Naive thymus-derived CD4-positive, alpha-beta T cell (primary cell): ENCODE measurements at places on chromosomes 1 and 21.

DNA sequence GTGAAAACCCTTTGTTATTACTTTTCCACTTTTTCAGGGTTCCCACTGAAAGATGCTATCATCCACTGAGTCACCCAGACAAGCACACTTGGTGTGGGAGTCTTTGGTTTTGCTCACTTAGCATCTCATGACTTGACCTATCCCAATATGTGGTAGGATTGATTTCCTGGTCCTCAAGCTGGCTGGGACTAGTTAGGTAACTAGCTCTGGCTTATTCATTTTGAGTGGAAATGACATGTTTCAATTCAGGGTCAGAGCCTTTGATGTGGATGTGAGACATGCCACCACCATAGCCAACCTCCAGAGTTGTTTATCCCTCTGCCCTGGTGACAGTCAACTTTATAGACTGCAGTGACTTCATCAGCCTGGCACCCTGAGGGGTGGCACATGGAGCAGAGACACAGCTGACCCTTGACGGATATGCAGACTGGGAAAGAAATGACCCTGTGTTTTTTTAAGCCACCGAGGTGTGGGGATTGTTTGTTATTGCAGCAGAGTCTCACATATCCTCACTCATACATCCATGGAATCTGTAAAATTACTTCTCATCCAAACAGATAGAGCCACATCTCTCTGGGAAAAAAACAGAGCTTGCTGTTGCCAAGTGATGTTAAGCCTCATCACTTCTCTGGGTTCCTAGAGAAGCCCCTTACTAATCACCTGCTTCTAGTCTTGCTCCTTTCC lies 699.9 kb downstream of the MATN1 start:
- no peak for DNase-seq

DNA sequence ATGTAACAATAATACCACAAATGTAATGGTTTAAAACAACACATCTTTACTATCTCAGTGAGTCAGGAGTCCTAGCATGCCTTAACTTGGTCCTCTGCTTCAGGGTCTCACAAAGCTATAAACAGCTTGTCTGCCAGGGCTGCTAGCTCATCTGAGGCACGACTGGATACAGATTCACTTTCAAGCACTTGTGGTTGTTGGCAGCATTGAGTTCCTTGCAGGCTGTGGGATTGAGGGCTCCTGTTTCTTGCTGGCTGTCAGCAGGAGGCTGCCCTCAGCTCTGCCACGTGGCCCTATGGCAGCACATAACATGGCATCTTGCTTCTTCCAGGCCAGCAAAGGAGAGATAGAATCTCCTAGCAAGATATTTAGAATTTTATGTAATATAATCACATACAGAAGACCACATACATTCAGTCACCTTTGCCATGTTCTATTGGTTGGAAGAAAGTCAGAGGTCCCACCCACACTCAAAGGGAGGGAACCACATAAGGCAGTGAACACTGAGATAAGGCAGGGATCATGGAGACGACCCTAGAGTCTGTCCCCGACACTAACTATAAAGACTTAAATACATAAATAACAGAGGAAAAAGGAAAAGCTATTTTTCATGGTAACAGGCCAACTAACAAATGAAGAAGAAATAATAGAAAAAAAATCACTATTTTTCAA lies 18.9 kb upstream of the IPP start:
- no peak for DNase-seq

DNA sequence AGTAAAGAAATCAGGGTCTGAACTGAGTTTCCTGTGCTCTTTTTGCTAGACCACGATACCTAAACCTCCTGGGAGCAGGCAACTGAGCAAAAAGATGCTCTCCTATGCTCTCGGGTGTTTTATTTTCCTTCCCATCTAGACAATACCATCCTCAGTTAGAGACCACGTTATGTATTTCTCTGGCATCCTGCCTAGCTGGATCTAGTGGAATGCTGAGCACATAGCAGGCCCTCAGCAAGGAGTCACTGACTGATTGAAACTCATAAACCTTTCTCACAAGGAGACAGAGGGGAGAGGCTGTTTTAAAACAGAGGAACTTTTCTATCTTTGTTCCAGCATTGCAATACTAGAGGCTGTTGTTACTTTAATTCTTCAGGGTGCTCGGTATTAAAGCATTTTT lies 168.0 kb downstream of the CYYR1 start:
- no peak for DNase-seq

- peak; percentile 67 for DNase-seq
Measured at GRCh38 chr1:6603238-6603914, 707 bp upstream of the KLHL21 start.

- no peak for DNase-seq
Measured at GRCh38 chr21:32539378-32539777, 45.9 kb downstream of the TCP10L start.

DNA sequence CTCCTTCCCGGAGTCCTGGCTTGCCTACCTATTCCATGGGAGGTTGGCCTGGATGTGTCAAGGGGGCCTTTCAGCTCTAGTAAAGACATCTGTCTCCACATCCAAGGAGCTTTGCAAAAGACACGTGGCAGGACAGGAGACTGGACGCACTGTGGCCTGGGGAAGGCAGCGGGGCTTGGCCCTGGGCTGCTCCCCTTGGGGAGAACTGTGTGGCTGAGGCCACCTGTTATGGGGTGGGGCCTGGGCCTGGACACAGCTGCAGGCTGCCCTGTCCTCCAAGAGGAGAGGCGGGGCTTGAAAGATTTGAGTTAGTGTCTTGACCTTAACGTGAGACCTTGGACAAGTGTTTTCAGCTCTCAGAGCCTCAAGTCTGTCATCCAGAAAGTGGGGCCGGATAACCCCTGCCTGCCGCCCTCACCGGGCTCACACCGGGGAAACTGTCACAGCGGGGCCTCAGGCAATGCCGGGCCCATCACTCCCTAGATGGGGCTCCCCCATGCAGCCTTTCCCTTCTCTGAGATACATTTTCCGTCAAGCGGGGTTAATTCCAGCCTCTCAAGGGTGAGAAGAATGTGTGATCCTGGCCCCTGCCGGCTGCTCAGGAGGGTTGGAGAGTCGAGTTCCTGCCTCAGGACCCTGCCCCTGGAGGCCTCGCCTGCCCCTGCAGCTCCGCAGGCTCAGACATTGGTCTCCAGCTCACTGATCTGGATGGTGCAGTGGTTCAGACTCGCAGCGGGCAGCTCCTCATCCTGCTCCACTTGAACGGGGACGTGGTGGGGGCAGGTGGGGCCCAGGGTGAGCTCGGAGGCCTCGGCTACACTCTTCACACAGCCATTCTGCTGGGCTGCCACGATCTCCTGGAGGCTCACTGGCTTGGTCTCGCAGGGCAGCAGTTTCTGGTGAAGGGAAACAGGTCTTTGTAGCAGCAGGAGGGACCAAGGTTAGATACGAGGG lies 25.6 kb downstream of the PODN start:
- DNase-seq, result no peak

DNA sequence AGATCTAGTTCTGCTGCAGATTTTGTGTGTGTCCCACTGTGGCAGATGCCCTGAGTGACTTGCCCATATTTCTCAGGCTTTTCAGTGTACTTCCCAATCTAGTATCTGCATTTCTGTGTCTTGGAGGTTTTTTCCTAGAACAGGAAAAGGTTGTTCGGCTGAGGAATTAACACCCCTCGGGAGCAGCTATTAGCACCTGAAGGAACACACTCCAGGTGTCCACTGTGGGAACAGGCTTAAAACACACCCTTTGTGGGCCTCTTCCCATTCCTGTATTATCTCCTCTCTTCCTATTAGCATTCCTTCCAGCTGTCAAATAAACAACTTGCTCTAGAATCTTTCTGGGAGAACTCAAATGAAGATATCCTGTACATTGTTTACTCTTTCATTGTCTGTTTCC lies 178.3 kb downstream of the HMCN1 start:
- DNase-seq, result no peak

DNA sequence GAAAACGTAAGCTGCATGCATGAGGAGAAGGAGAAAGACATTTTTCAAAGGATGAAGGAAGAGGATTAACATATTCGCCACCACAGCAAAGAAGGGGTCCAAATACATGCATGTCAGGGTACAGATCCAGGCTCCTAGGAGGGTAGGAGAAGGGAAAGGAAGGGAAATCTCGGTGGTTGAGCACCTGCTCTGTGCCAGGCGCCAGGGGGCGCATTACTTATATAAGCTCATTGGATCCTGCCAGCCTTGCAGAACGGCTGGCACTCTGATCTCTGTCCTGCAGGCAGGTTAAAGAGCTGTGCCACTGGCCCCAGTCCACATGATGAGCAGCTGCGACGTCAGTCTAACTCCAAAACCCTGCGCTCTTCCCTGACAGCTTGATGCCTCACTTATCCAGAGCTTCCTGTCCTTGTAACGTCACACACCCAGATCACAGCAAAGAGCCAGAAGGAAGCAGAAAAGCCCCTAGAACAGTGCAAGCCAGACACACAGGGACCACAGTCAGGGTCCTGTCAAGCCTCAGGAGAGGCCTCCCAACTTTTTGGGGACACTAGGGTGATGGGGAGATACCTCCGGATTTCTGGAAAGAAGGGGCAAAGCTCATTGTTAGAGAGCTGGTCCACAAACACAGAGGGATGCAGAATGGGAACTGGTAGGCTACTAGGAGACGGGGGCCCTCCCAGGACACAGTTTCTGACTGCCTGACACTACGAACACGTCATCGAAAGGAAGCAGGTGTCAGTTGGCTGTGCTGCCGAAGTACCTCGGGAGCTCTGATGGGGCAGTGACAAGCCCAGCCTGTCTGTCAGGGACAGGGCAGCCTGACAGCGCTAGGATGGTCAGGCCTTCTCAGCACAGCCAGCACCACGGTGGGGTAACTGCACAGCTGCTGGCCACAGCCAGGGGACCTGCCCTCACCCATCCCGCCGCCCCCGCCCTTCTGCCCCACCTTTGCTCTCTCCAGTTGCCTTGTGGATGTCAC lies 99.1 kb downstream of the BEND5 start:
- peak; percentile 7 for DNase-seq

- no peak for DNase-seq
Measured at GRCh38 chr21:36082237-36082664, 12.4 kb downstream of the CBR1 start.

- DNase-seq, result no peak
Measured at GRCh38 chr21:42358937-42359336, 7.4 kb downstream of the TFF1 start.

DNA sequence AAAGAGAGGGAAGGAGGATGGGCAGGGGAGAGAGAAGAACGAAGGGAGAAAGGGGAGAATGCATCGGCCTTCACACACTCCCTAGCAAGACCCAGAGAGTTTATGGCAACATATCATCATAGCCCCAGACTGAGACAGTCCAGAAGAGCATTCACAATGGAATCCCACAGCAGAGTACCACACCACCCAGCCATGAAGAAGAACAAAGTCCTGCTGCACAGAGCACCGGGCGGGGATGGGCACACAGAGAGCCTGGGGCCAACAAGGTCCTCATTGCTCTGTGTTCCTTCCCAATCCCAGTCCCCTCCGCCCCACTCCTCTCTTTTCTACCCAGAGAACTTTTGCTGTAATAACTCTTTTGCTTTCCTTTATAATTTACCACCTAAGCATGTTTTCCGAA lies 118.1 kb upstream of the TMPRSS2 start:
- no peak for DNase-seq

DNA sequence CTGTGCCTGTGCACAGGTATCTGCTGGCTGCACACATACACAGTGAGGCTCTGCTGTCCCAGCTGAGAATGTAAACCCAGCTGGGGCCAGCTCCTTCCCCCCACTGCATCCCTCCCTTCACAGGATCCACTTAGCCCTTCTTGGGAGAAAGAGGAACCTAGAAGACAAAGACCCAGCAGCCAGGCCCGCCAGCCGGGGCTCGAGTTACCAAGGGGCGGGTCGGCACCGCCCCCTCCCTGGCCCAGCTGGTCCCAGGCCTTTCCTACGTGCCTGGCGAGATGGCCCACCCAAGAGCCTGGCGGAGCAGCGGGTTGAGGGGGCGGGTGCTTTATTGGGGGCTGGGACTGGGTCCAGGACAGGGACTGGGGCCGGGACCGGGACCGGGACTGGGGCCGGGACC lies 2.1 kb downstream of the SH3BGRL3 start:
- no peak for DNase-seq

DNA sequence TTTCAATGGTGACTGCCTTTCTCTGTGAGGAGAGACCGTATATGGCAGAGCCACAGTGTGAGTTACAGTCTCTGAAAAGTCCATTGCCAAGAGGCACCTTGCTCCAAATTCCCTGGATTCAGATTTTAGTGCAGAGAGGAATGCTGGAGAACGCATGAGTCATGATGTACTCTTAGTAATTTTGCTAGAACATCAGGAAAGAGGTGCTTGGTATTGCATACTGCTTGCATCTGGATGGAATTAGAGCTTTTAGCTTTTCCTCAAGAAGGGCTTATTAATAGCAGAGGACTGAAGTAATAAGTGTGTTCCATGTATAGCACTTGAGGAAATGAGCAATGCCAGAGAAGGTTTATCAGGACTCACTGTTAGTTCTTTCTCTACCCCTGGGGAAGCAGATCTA lies 40.5 kb upstream of the AKT3 start:
- no peak for DNase-seq

DNA sequence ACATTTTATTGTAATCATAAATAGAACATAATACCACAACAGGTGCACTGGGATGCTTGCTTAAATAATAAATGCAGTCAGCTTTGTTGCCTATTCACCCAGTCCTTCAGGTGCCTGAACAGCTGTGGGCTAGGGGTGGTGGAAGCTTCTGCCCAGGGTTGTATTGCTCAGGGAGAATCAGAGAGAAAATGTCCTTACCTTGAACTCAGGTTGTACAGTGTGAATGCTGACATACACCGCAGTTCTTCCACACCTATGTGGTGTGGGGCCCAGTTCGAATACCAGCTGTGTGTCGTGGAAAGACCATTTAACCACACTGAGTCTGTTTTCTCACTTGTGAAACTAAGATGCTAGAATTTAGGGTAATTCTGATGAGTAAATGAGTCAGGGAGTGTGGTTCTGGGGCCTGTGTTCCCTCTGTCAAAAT lies 115.7 kb upstream of the ATP1A1 start:
- no peak for DNase-seq

DNA sequence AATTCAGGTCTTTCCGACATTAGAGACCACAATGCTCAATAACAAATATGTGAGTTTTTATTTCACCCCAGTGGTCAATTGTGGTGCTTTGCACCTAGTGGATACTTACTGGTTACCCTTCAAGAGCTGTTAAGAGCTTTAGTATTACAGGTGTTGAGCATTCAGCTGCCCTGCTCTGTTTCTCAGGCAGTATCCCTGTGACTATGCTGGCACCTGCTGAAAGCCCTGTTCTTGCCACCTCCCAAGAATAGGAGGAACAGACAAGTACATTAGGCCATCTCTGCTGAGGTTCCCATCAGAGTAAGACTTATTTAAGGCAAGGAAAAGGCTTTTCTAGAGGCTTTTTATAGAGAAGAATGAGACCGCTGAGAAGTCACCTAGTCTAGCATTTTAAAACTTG lies 60.8 kb downstream of the NOS1AP start:
- DNase-seq, result no peak

- no peak for DNase-seq
Measured at GRCh38 chr1:108036796-108037562, 72.0 kb upstream of the VAV3 start.

- DNase-seq, result no peak
Measured at GRCh38 chr1:229148041-229148671, 122.8 kb upstream of the RAB4A start.

DNA sequence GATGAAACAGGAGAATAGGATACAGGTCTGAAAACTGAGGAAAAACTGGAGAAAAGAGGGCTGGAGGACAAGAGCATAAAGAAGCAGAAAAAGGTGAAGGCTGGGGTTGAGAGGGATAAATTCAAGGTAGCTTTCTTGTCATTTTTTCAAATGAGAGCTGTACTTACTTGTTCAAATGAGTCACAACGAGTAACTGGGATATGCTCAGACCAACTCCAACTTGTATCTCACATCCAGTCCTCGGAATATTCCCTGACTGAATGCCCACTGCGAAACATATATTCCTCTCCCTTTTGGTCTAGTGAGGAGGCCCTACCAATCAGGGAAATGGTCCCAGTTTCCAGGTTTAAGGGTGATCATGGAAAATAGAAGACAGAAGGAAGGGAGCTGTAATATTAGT lies 343.4 kb downstream of the HHIPL2 start:
- DNase-seq, result no peak
